Dermis microvascular lymphatic vessel endothelial cell (primary cell): ENCODE measurements at places on chromosomes 11 and 22. TPM values are rescaled to one million over a fixed set of nuclear protein-coding genes. Genes with fewer than 3 reads are reported as not detected.

MS4A12 gene
- total RNA-seq = not detected in 2 replicates

TTC12 gene
- 2.5 and 5.5 TPM in 2 replicates for total RNA-seq

LAYN gene
- total RNA-seq = 89.7 and 116 TPM in 2 replicates

- no peak for DNase-seq
These were observed 13.7 kb upstream of the SHISAL1 start for GRCh38 chr22:44326491-44326885.

- DNase-seq = peak; percentile 69
These were observed 8.6 kb downstream of the SNAP29 start for GRCh38 chr22:20867179-20868024.

DNA sequence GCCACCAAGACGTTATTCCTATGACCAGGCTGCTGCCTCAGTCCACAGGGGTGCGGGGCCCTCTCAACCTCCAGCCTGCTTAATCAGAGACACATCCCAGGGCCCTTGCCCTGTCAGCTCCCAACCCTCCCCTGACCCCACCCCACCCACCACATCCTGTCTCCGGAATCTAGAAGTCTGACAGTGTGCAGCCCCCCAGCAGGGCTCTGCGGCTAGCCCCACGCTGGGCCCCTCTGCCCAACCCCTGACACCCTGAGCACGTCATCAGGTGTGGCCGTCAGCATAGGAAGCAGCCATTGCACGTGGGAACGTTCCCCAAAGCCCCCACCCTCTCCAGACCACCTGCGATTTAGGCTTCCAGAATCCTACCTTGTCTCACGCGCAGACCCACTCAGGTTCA lies 34.3 kb upstream of the IGSF9B start:
- no peak for DNase-seq

GRCh38 chr11:75689863-75690609 lies 21.2 kb upstream of the MAP6 start:
- DNase-seq = no peak

GRCh38 chr22:31631436-31631835 lies 30.6 kb downstream of the PISD start:
- DNase-seq = no peak

DNA sequence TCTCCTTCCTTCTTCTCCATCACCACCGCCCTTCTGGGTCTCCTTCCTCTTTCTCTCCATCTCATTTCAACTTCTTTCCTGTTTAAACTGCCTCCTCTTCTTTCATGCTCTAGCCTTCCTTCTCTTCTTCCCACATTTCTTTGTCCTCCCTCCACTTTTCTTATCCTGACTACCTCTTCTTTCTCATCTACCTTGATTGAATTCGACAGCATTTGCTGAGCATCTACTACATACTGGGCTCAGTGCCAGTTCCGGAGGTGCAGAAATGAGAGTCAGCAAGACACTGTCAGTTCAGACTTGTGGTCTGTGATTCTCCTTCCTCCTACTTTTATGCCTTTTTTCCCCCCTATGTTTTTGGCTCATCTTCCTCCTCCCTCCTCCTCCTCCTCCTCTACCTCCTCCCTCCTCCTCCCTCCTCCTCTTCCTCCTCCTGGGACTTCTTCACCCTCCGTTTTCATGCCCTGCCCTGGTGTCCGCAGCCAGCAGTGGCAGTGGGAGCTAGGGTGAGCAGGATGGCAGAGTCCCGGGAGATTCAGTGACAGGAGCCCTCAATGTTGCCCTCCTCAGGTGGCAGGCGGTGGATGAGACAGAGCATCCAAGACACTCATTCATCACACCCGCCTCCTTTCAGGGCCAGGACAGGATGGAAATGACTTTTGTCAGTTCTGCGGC lies 146.0 kb upstream of the SEZ6L start:
- no peak for DNase-seq

DNA sequence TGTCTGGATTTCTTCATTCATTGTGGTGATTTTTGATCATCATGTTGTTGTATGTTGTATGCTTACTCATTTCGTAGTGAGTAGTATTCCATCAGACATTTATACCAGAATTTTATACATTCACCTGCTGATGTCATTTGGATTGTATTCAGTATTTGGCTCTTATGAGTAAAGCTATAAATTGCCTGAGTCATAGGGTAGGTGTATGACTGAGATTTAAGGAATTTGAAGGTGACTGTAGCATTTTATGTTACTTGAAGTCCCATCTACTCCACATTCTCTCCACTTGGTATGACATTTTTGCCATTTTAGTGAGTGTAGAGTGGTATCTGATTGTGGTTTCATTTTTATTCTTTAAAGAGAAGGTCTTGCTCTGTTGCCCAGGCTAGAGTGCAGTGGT lies 548.2 kb downstream of the TBC1D22A start:
- no peak for DNase-seq
